Central memory CD8-positive, alpha-beta T cell (primary cell): ENCODE measurements at places on chromosomes 3 and 15.
A peak's percentile ranks its signal among the peaks of the same experiment; 100 is the strongest.

DNA sequence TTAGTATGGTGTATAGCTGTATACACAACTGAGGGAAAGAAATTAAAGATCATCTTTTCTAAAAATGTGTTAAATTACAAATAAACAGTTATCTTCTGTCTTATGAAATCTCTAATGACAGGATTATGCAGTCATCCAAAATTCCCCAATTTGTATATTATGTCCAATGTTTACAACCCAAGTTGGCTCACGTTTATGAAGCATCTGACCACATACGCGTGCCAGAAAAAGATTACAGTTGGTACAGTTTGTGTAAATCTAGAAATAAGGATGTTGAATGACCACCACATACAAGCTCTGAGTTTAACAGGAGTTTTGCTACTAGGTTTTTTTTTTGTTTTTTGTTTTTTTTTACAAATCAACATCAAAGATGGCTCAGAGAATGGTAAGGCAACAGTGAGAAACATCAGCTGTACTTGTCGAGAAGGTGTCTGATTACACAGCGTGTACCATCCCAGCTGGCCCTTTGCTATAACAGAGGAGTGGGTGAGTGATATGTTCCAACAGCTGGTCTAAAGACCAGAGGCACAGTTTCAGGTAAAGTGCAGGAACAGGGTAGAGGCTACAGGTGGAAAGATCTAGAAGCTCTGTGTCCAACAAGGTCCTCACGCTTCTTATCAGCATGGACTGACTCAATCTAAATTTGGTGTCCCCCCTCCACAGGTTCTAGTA is 47.1 kb downstream of the USF3 start:
- no peaks in the 10 kb centered on the region for H3K4me1 ChIP-seq
- peaks cover 6% of the 10 kb centered on the region for H3K36me3 ChIP-seq
- no peak overlapping the region for H3K4me3 ChIP-seq
- H3K27ac ChIP-seq, result no peak overlapping the region

GRCh38 chr3:186184021-186184420 is 75.1 kb upstream of the ETV5 start:
- no peaks in the 10 kb centered on the region for H3K27me3 ChIP-seq
- no peak overlapping the region for H3K4me3 ChIP-seq
- DNase-seq, result no peak
- peaks cover 2% of the 10 kb centered on the region for H3K36me3 ChIP-seq
- peaks cover 24% of the 10 kb centered on the region for H3K4me1 ChIP-seq

GRCh38 chr15:98744506-98744905 is 96.2 kb downstream of the IGF1R start:
- DNase-seq, result no peak
- H3K36me3 ChIP-seq, result no peaks in the 10 kb centered on the region
- H3K4me1 ChIP-seq, result no peaks in the 10 kb centered on the region
- H3K27ac ChIP-seq, result no peak overlapping the region
- H3K27me3 ChIP-seq, result peaks cover 19% of the 10 kb centered on the region

DNA sequence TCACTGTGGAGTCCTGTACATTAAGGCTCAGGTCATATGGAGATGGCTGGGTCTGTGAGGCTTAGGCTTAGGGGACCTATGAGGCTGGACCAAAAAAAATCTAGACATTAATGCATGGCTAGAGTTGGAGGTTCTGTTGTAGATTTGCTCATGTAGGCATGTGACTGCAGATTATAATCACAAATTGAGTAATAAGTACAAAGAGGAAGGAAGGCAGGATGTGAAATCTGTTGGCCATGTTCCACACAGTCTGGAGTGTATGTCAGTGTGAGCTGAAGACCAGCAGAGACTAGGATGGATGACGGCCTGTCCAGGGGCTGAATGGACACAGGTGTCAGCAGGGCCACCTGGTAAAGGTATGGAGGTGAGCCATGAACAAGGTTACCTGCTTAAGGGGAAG is at the start of gene ST3GAL6:
Gene ST3GAL6 (plus strand): TSS at position 265 of the 400 bp plus-strand sequence. CDS start 5,101 bp downstream, outside the sequence.
- no peaks in the 10 kb centered on the region for H3K4me1 ChIP-seq
- no peak for DNase-seq
- H3K27ac ChIP-seq, result peak within 1 kb of the TSS; percentile 4
- peaks cover 66% of the 10 kb centered on the region for H3K27me3 ChIP-seq

- peaks cover 12% of the 10 kb centered on the region for H3K4me1 ChIP-seq
- H3K36me3 ChIP-seq, result no peaks in the 10 kb centered on the region
- H3K27ac ChIP-seq, result peak overlapping the region; percentile 47
- H3K27me3 ChIP-seq, result no peaks in the 10 kb centered on the region
These were observed 71.9 kb upstream of the FEZF2 start for GRCh38 chr3:62445275-62445674.

- peak overlapping the region; percentile 100 for H3K27ac ChIP-seq
- no peak for DNase-seq
- peaks cover 71% of the 10 kb centered on the region for H3K4me1 ChIP-seq
- peak overlapping the region; percentile 95 for H3K4me3 ChIP-seq
- no peaks in the 10 kb centered on the region for H3K27me3 ChIP-seq
These were observed 473 bp downstream of the LSM3 start for GRCh38 chr3:14179114-14179465.

- no peak overlapping the region for H3K4me3 ChIP-seq
- DNase-seq, result no peak
- no peaks in the 10 kb centered on the region for H3K27me3 ChIP-seq
- no peak overlapping the region for H3K27ac ChIP-seq
These were observed 98.9 kb upstream of the MME start for GRCh38 chr3:154981201-154981600.

DNA sequence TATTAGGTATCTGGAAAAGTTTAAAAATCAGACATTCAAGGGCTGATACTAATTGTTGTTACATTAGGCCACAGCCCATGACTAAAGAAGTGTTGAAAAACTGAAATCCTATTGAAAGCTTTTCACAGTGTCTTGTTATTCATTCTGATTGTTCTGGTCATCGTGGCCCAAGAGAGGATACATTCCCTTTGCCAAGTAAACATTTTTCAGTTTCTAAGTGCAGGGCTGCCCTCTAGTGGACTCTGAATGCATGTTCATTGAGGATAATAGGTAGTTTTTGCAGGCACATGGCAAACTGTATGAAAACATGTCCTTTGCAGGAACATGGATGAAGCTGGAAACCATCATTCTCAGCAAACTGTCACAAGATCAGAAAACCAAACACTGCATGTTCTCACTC is 181.1 kb downstream of the MYRIP start:
- no peaks in the 10 kb centered on the region for H3K36me3 ChIP-seq
- no peak for DNase-seq
- no peaks in the 10 kb centered on the region for H3K4me1 ChIP-seq
- no peak overlapping the region for H3K4me3 ChIP-seq
